Esophagus squamous epithelium (tissue), 5 donors: ENCODE measurements at places on chromosomes 11 and 22.

DNA sequence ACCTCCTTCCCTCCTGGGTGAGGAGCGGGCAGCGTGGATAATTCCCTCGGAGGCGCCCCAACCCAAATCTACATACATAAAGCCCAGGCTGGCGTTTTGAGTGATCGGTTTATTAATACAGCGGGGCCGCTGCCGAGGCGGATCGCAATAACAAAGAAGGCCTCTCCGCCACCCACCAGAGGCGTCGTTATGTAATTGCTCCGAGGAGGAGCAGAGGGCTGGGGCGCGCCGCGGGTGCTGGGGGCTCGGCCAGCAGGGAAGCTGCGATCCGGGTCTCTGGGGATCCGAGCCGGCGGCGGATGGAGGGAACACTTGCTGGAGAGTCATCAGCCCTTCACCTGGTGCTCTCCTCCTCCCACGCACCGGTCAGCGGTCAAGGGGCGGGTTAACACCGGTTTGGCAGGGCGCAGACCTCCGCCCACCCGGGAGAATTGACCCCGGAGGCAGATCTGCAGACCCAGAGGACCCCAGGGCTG is 6.4 kb upstream of the TP53I11 start:
- DNase-seq = no peak

- no peak for DNase-seq
Measured at GRCh38 chr11:27395556-27396258, 32.7 kb upstream of the CCDC34 start.

GRCh38 chr11:103907548-103908455 is 128.6 kb upstream of the DDI1 start:
- DNase-seq = no peak

- no peak for DNase-seq
Measured at GRCh38 chr22:39593066-39593930, 22.7 kb downstream of the CACNA1I start.

DNA sequence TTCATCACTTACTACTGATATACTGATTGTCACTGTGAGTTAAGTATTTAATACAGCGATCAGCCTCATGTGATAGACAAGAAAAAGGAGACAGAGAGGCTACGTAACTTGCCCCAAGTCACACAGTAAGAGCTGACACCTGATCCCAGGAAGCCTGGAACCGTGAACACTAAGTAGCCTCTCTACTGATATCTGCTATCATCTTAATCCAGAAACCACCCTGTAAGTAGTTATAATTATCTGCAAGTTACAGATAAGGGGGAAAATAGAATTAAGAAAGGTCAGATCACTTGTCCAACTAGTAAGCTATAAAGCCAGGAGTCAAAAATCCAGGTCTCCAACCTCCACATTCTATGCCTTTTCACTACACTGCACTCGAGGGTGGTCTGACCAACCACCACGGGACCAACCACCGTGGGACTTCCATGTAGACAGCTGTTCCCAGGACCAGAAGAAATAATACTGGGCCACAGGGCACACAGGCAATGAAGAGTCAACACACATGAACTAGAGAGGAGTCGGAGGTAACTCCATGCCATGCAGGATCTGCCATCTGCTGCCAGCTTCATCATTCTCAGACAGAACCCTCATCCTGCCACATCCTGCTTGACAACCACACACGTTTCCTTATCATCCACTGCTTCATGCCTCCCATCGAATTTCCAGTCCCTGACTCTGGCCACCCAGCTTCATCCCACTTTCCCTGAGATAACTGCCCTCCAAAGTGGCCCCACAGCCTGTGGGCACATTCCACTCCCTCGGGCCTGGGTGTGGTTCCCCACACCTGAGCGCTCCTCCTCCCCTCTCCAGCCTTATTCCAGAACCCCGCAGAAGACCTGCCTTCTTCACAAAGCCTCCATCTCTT is 58.6 kb downstream of the MICAL3 start:
- no peak for DNase-seq
